ENCODE measurements at places on chromosomes 4 and X. TPM values are rescaled to one million over a fixed set of nuclear protein-coding genes. Genes with fewer than 3 reads are reported as not detected.

Gene SLC9A6
- total RNA-seq: 22.4 TPM

Gene DUSP21
- not detected for total RNA-seq

Gene SPANXC
- total RNA-seq: 4.1 TPM

Gene FABP2
- total RNA-seq: not detected

DNA sequence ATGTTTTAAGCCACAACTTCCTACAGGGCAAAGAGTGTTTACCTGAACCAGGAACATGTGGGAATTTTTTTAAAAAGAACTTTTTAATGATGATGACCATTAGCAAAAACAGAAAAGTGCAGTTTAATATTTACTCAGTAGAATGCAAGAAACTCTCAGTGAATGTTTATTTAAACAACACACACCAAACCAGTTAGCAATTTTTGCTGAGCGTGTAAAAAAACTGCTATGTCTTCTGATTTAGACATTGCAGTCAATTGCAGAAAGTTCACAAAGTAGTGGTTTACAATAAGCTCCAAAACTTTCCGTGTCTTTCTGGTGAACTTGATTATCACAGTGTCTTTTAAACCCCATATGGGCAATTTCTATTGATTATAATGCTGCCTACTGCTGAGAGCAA, 273.7 kb upstream of the DIAPH2 start:
- no peak for DNase-seq

DNA sequence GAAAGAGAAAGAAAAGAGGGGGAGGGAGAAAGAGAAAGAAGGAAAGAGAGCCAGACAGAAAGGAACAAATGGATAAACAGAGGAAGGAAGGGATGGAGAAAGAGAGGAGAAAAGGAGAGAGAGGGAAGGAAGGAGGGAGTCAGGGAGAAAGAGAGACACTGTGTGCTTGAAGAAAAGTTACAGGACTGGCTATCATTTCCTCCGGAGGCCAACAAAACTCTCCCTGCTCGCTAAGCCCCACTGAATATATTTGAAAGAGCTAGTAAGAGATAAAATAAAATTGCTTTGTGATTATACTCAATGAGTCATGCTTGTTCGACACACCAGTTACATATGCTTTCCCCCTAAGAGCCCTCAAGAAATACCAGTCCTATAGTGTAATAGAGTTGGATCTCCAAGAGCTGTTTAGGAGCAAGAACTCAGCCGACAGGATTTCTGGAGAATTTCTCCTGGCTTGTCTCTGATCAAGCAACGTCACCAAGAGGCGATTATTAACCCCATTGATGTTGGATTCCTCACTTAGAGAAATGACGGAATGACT, 102.2 kb downstream of the MXRA5 start:
- DNase-seq: peak; percentile 23

DNA sequence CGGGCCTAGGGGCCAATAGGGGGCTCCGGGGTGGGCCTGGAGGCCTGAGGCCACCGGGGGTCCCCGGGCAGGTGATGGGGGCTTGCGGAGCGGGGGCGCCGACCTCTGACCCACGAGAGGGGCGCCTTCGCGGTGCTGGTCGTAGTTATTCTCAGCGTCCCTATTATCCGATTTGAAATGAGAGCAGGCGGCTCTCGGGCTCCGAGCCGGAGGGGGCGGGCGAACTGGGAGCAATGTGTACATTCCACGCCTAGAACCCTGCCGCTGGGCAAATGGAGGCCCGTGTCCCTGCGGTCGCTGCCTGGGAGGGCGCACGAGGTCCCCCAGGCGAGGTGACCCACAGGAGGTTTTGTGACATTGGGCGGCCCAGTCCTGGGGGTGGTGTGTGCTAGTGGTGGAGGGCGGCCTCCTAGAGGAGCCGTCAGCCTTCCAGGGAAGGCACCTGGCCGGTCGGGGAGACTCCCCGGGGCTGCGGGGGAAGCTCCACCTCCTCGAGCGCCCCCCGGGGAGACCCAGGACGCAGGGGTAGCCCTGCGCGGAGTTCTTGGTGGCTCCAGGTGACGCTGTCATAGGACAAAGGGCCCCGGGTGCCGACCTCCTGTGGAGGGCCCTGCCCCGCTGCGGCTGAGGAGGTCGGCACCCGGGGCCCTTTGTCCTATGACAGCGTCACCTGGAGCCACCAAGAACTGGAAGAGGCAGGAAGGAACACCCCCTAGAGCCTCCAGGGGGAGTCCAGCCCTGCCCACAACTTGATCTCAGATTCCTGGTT, 102.6 kb upstream of the PRKX start:
- DNase-seq: peak; percentile 14

DNA sequence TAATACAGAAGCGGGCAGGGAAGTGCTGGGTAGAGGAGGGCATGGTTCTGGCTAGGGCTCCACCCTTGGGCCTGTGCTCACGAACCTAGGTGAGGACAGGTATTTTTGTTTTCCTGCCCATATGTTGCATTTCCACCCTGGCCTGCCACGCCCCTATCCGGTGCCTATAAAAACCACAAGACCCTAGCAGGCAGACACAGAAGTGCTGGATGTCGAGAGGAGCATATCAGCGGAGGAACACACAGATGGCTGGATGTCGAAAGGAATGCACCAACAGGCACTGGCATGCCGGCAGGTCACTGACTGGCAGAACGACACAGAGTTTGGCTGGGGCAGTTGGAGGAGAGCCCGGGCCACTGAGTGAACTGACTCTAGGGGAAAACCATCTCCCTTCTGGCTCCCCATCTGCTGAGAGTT, 316.6 kb upstream of the BOD1L1 start:
- no peak for DNase-seq

GRCh38 chr4:184313058-184313581, 95.4 kb upstream of the ENPP6 start:
- DNase-seq: no peak

- no peak for DNase-seq
These were observed 5.0 kb upstream of the GPR174 start for GRCh38 chrX:79139446-79139845.

DNA sequence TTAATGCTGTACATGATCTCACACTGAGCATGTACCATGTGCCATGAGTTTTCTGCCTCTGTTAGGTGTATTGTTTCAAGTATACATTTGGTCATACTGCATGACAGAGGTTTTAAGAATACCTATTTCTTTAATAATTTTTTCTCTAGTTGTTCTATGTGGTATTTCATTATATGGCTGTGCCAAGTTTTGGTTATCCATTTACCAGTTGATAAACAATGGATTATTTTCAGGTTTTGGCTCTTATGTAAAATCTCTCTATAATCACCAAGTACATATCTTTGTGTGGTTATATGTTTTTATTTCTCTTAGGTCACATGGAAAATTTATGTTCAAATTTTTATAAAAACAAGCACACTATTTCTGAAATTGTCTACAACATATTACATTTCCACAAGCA, 221.9 kb downstream of the GPM6A start:
- no peak for DNase-seq

- no peak for DNase-seq
These were observed 1576.0 kb downstream of the RPA4 start for GRCh38 chrX:98459669-98460068.
